ENCODE measurements at places on chromosomes 6 and 20. TPM values are rescaled to one million over a fixed set of nuclear protein-coding genes. Genes with fewer than 3 reads are reported as not detected.

ECT2L gene
- 0.05 TPM for polyA plus RNA-seq

- no peak overlapping the region for H3K27ac ChIP-seq
- no peak for DNase-seq
- H3K36me3 ChIP-seq, result no peaks in the 10 kb centered on the region
- no peaks in the 10 kb centered on the region for H3K4me1 ChIP-seq
Measured at GRCh38 chr6:107977283-107977682, 19.3 kb upstream of the SEC63 start.

CLPSL2 gene
- 0.61 TPM for polyA plus RNA-seq

EPB41L1 gene
- polyA plus RNA-seq, result 17.6 TPM

CDH22 gene
- 11.9 TPM for polyA plus RNA-seq

ASIP gene
- polyA plus RNA-seq, result not detected

DNA sequence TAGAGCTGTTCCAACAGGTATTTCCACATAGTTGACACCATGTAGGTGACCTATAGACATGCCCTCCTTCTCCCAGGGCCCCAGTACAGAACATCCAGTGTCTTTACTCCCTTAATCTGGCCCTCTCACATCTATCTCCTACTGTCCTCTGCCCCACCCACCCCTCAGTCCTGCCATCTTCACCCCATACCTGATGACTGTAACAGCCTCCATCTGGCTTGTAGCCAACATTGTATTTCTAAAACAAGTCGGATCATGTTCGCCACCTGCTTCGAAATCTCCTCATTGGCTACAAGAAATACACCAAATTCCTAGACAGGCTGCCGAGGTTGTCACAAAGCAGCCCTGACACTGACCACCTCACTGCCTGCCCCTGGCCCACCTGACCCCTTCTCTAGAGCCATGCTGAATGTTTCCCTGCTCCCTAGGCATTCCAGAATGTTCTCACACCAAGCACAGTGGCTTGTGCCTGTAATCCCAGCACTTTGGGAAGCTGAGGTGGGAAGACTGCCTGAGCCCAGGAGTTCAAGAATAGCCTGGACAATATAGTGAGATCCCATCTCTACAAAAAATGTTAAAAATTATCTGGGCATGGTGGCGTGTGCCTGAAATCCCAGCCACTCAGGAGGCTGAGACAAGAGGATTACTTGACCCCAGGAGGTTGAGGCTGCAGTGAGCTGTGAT is 6.0 kb downstream of the ZC3H12D start:
- H3K27me3 ChIP-seq, result no peaks in the 10 kb centered on the region
- H3K4me1 ChIP-seq, result no peaks in the 10 kb centered on the region
- no peak overlapping the region for H3K27ac ChIP-seq

GCNT2 gene
- 1.5 TPM for polyA plus RNA-seq
